ENCODE measurements at places on chromosomes 16 and 17.

DNA sequence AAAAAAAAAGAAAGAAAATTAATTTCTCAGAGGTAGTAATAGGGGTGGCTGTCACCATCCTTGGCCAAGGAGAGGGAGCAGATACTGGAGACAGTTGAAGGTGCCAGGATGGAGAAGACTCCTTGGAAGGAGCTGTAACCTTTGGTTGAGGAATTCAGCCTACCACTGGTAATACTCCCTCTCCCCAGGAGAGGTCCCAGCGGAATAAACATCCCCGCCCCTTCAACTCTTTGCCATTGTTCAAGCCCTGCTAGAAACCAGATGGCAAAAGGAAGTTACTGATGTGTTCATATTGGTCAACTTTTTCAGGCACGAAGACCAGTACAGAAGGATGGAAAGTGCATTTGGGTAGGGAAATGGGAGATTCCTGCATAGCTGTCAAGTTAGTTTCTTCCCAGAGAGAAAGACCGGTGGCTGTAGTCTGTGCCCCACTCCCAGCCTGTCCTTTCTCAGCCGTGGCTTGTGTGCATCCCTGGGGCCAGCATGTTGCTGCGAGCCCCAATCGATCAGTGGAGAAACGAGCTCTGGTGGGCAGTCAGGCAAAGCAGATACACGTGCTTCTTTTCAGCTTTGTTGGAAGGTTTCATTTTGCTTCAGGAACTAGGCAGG is 612.1 kb downstream of the MAF start:
- DNase-seq, result no peak

DNA sequence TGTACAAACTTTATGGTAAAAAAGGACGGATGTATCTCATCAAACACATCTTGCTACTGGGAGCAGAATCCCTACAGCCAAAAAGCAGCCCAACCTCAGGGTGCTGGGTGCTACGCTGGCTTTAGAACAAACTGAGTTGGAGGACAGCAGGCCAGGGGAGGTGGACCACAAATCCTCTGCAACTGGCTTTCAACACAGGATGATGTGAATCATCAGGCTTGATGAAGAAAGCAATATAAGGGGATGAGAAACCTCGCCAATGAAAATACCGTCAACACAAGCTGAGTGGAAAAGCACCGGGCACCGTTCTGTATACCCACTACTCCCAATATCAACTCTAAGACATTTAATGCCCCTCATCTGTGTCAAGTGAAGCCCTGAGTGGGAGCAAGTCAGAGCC is 14.3 kb downstream of the HBQ1 start:
- DNase-seq, result no peak

DNA sequence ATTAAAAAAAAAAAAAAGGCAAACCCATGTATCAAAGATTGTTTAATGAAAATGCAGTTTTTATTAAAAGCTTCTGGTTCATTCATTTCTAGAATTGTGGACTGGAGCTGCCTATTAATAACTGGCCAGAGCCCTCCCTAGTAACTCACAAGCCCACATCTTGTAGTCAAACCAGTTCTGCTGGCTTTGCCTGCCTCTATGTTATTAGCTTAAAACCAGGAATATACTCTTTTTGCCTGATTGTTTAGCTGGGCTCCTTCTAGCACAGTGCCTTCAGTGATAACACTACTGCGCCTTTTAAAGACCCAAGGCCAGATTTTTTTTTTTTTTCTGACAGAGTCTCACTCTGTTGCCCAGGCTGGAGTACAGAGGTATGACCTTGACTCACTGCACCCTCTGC is 26.0 kb downstream of the TAC4 start:
- no peak for DNase-seq

DNA sequence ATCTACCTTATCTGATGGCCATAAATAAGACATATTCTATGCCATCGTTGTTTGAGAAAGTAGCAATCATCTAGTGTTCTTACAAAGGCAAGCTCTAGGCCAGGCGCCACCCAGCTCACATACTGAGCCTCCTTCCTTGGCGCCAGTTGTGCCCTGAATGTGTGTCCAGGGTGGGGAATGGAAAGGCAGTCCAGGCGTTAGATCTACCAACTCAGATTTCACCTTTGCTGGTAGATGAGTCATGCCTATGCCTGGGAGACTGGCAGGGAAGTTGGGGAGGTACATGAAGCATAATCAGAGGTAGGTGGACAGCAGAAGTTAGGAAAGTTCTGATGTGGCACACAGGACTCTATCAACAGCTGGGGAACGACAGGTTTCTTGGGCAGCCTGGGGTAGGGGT is 23.6 kb downstream of the SDR42E1 start:
- DNase-seq, result no peak

DNA sequence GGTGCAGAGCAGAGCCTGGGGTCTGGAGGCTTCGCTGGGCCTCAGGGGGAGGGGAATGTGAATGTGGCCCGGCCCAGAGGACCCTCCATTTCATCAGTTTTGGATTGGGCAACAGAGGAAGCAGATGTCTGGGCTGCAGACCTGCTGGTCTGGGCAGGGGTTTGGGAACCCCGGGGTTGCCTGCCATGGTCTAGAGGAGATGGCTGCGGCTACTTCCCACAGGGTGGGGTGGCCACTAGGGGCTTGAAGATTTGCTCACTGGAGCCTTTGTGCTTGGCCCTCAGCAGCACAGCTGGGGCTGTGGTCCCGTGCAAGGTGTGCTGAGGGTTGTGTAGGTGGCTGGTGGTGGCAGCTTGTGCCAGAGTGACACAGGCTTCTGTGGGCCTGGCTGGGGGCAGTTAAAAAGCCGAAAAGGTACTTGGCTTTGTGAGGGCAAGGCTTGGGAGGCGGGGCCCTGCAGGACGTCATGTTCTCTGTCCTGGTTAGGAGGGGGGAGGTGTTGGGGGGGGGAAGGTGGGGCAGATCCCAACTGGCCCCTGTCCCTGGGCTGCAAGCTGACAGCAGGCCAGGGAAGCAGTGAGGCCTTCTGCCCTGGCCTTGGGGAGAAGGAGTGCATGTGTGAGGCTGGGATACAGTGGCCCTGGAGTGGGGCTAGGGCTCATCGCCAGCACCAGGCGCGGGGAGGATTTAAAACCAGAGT is 98.0 kb downstream of the KPNA2 start:
- no peak for DNase-seq

DNA sequence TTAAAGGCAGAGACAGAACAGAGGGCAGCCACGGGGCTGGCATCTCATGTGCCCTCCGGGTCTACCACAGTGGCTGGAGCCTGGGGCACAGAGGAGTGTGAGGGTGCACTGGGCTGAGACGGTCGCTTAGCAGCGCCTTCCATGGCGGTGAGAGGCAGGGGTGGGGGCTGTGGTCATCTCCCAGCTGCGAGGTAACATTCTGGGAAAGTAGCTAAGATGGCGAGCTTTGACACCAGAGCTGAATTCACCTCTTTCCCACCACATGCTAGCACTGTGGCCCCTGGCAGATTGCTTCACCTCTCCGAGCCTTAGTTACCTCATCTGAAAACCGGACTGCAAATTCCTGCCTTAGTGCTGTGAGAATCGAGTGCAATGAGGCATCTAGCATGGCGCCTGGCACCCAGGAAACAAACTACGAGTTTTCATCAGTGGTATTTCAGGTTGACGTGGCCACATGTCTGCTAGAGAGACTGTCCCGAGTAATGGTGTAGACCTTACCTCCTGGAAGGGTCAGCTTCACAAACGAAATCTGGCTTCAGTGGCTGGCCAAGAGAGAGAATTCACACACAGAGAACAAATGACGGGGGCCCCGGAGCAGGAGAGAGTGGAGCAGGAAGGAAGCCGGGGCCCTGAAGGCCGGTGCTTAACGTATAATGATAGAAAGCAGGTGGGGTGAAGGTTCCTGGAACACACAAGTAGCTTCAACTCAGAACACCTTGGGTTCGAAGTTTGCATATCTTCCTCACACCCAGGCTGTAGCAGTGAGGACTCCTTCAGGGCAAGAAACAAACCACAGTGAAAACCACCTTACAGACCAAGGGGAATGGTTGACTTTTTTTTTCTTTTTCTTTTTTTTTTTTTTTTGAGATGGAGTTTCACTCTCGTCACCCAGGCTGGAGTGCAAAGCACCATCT is 63.9 kb upstream of the RPH3AL start:
- no peak for DNase-seq

- no peak for DNase-seq
Observed at GRCh38 chr16:73483076-73483791, 435.3 kb upstream of the ZFHX3 start.

- no peak for DNase-seq
Observed at GRCh38 chr17:77888242-77889134, 70.0 kb upstream of the TNRC6C start.

GRCh38 chr17:56779322-56779721 is 54.4 kb downstream of the C17orf67 start:
- no peak for DNase-seq

DNA sequence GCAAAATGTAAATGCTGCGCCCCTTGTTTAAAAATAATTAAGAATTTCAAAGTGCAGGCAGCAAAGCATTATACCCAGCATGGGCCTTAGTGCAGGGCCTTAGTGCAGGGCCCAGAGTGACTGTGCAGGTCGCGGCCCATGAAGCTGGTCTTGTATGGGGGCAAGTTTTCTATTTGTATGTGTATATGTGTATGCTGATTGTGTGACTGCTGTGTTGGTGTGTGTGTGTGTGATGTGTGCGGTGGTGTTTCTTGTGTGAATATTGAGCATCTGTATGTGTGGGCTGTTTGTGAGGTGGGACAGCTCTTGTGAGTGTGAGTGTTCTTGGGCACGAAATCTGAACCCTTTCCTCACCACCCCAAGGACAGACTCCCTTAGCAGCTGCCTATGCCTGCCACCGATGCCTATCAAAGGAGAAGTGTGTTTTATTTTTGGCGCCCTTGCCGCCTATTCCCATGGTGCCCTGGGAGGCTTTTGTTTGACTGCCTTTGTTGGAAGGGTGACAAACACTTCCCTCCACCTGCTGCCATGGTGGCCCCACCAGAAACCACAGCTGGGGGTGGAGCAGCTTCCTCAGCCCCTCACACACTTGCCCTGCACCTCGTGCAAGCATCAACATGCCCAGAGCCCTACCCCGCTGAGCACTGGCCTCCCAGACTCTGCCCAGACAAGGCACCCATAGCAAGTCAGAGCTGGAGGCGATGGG is 18.0 kb downstream of the CCR7 start:
- no peak for DNase-seq

DNA sequence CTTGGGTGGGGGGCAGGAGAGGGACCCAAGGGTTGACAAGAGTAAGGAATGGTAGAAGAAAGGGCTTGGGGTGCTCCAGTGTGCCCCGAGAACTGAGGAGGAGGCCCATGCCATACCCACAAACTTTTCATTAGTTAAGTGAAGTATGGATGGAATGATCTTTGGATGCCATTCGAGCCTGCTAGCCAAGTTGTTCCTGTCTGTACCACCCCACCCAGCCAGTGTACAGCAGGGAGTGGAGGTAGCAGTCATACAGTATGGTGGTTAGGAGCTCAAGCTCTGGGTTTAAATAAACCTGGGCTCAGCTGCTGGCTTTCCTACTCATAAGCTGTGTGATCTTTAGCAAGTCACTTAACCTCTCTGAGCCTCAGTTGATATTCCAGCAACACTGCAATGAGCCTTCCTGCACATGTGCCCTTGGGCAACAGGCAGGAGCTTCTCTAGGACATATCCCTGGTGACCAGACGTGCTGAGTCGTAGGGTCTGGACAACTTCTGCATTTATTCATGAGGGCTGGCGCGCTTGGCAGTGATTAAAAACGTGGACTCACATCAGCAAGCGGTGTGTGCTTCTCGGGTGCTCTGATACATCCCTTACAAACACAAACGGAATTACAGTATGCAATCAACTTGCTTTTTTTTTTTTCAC is 22.9 kb downstream of the ITPRIPL2 start:
- DNase-seq, result no peak

DNA sequence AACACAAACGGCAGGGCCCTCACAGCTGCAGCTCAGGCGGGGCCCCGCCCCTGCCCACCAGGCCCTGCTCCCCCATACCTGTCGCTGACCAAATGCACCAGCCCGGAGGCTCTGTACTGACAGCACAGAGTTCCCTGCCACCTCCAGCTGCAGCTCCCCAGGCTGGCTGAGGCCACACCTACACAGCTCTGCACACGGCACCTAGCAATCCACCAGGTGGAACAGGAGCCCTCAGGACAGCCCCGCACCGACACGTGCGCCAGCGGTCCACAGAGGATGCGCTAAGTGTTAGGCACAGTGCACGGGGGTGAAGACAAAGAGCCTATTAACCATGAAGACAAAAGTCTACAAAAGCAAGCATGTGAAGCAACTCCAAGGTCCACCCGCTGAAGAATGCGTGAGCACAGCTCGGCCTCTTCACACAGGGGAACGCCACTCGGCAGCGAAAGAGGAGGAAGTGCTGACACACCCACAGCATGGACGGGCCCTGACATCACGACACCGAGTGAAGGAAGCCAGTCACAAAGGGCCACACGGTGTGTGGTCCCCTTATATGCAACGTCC is 5.4 kb downstream of the ZCCHC14 start:
- peak; percentile 43 for DNase-seq

- DNase-seq, result no peak
Observed at GRCh38 chr17:49969795-49970389, 902 bp downstream of the DLX4 start.

DNA sequence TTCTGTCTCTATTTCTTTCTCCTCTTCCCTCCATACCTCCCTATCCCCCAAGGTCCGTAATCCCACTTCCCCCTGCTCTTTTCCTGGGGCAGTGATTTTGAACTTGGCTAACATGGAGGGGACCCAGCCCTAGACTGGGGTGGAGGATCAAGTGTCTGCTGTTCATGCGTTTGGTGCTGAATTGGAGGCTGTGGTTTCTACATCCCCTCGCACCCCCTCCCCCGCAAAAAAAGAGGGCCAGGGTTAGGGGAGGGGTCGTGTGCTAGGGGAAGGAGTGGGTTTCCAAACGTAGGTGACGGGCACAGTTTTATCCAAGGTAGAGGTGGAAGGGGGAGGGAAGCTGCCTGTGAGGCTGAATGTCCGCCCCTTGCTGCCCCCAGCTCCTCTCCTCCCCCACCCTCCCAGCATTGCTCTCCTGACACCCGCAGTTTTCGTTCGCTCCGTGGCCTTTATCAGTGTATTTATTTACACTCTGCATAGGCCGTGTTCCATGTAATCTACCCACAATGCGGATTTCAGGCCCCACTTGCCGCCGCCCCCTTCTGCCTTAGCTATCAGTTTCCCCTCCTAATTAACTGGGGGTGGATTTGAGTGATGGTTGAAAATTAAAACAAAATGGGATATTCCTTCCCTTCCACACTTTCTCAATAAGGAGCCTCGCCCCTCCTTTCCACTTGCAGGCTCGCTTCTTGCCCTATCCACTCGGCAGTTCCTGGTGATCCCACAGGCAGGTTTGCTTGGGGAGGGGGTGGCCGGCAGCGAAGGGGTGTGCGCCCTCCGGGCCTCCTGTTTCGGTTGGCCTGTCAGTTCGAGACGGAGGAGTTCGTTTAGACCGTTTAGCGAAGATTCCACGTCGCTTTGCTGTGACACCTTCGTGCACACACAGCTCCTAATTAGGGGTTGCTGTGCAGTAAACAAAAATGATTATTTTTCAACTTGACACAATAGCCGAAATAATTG is 2.0 kb downstream of the GNAO1 start:
- no peak for DNase-seq
